ENCODE measurements at places on chromosomes 12 and 14.

- DNase-seq = no peak
These were observed 307.6 kb downstream of the RAD51B start for GRCh38 chr14:68127166-68127565.

DNA sequence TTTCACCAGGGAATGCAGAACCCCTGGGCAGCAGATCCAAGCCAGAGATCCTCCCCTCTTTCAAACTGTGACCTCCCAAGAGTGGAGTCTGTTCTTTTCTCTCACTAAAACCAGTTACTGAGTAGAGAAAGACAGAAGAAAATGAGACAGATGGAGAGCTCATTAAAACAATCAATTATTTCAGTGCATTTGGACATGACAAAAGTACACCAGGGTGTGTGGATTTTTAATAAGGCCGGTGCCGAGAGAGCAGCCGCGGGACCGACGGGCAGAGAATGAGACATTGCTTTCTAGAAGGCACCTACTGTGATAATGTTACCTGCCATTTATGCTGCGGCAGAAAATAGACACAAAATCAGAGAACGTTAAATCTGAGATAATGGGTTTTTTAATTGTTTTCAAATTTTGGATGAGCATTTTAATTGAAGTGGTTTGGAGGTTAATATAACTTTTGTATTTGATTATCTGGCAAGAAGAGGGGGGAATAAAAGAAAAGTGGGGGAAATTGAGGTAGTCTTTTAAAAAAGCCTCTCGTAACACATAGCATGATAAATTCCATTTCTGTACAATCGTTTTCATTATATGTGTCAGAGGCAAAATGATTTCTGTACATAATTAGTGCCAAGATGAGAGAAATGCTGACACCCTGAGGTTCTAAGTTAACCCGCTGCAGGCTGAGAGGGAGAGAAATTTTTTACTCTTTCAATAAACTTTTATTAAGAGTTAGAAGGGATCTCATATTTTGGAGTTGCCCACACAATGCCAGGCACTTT, 70.8 kb downstream of the HSPB8 start:
- no peak for DNase-seq

DNA sequence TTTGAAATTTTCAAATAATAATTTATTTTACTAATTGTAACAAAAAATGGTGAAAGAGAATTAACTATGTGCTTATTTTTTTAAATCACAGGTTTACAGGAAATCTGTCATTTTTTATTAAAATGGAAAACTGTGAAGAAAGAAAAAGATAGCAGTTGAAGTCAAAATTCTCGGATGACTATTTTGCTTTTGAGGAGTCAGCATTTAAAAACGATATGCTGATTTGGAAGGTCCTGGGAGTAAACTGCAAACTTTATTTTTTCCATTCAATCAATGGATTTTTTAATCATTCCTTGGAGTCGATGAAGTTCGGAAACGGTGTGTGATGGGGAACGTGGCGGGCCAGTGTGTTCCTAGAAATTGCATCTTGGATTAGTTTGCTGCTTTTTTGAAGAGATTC, 258.9 kb upstream of the NAV3 start:
- DNase-seq = no peak

GRCh38 chr14:78764240-78764639, 594.1 kb downstream of the NRXN3 start:
- DNase-seq = no peak

- DNase-seq = no peak
These were observed 25.5 kb downstream of the CLECL1 start for GRCh38 chr12:9707356-9707755.

GRCh38 chr14:69625299-69626131, 14.1 kb downstream of the SUSD6 start:
- no peak for DNase-seq
